ENCODE measurements at places on chromosomes 2 and 18.

DNA sequence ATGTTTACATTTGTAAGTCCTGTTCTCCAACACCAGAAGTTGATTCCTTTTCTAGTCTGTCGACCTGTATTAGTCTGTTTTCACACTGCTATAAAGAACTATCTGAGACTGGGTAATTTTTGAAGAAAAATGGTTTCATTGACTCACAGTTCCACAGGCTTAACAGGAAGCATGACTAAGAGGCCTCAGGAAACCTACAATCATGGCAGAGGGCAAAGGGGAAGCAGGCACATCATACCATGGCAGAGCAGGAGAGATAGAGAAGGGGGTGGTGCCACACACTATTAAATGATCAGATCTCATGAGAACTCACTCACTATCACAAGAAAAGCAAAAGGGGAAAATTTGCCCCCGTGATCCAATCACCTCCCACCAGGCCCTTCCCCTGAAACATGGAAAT lies 112.8 kb upstream of the MAP3K20 start:
- DNase-seq: no peak

DNA sequence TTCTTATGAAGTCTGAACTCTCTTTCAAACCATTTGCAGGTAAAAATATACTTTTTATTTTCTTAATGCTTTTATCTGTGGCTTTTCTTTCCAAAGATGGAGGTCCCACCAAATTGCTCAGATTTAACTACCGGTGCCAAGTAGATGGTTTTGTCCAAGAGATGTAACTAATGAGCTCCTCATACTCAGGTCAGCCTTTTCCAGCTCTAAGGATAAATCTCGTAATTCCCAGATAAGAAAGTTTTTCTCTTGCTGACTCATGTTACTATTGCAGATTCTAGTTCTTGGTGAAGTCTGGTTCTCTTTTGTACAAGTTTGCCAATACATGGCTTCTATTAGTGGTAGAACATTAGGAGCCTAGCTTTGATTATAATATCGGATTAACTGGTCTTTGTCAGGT lies 550.8 kb upstream of the ZNF804A start:
- no peak for DNase-seq

GRCh38 chr18:12857215-12857905 lies 26.7 kb downstream of the PTPN2 start:
- no peak for DNase-seq

- DNase-seq: no peak
These were observed 94.3 kb downstream of the RNF144A start for GRCh38 chr2:7011356-7012083.

GRCh38 chr2:6913415-6914157 lies 3.6 kb upstream of the RNF144A start:
- no peak for DNase-seq

DNA sequence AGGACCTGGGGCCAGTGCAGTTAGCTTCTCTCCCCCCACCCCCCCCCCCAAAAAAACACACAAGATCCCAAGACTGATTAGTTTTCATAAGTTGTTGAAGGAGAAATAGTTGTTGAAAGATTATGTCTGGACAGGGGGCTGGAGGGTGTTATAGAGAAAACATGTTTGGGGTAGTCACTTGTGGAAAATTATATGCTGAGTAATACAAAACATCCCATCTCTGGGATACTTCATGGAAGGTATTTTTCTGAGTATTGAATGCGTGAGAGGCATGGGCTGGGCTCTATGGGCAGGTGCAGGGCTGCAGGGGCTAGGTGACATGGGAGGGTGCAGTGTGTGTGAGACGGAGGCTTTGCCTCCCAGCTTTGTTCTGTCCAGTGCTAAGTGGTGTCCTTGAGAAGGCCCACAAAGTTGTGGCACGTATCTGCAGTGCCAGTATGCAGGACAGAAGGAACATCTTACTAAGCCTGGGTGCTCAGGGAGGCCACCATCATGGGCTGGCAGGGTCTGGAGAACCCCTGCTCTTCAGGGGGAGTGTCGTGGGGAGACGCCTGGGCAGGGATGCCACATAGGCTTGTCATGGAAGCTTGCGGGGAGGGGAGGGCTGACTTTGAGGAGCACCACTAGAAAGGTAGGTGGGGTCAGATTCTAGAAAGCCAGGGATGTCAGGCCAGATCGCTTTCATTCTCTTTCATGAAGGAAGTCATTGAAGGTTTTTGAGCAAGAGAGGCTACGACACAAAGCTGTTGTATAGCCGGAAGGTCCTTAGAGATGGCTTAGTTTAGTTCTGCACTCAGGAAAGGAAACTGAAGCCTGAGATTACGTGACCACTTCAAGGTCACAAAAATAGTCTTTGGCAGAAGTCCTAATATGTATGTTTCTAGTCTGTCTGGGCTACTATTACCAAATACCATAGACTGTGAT lies 232.0 kb downstream of the LDLRAD4 start:
- no peak for DNase-seq

DNA sequence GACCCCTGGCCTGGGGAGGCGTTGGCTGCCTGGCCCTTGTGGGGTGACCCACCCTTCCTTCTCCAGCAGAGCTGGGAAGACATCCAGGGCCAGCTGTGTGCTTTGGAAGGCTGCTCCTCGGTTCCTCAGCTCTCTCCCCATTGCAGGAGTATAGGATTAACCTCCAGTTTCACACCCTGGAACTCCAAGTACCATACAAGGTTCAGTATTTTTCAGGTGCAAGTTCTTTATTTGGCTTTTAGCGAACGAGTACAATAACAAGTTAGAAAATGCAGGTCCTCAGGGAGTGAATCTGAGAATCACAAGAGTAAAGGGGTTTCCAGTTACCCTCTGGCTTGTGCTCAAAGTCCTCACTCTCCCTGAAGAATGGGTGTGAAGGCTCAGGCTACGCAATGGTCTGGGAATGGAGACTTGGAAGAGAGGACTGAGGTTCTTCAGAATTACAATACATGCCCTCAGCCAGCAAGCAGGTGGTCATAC lies 101.2 kb downstream of the APOB start:
- DNase-seq: no peak

DNA sequence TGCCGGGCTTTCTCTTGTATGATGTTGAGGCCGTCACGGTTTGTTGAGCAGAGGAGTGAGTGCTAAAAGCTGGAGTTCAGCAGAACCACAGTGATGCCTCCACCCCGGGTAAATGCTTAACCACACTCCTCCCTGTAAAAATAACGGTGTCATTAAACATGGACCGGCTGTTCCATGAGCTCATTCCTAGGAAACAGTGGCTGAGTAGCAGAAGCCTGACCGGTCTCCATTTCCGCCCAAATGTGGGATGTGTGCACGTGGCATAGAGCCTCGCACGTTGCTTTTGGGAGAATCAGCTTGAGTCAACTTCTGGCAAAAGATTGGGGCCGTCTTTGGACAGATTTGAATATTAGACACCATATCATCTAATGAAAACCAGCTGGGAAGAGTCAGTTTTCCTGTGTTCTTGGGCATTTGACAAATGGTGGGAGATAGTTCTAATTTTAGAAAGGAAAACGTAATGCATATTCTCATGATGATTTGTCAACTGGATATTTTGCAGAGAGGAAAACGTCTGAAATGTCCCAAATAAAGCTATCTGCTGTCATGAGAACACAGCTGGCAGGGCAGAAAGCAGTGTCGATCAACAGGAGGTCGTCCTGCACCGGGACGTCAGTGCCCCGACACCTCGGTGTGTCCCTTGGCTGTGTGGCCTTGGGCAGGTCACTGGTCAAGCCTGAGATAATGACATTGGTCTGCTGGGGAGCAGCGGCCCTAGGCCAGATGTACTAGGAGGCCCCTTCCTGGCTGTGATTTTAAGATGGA lies 42.4 kb downstream of the LRRFIP1 start:
- peak; percentile 86 for DNase-seq

DNA sequence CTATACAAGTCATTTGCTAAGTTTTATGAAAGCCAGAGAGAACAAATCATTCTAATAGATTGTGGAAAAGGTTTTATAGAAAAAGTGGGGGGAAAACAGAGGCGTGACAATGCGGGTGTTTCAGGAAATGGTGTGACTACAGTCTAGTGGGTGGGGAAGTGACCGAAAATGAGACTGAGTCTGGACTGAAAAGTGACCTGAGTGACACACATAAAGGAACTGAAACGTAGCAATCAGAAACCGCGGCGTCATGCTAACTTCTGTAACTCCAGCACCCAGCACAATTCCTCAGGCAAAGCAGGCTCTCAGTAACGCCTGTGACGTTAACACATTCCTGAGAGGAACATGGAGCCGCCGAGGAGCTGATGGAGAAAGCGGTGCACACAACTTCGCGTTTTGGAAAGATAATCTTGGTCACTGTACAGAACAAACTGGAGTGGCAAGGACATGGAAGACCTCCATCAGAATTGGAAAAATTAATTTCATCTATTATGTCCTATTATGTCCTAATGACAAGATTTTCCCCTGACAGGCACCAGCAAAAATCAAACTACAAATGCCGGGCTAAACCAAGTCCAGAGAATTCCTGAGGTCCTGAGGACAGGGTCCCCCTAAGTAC lies 1.4 kb upstream of the CD226 start:
- DNase-seq: no peak

GRCh38 chr2:205293559-205293958 lies 388.7 kb upstream of the NRP2 start:
- no peak for DNase-seq

Data from NCI-H1105 treated with DMSO at 0.1 percent for 48 hours (cell line).